Naive B cell (primary cell): ENCODE measurements at places on chromosomes 1 and 21.
A peak's percentile ranks its signal among the peaks of the same experiment; 100 is the strongest.

DNA sequence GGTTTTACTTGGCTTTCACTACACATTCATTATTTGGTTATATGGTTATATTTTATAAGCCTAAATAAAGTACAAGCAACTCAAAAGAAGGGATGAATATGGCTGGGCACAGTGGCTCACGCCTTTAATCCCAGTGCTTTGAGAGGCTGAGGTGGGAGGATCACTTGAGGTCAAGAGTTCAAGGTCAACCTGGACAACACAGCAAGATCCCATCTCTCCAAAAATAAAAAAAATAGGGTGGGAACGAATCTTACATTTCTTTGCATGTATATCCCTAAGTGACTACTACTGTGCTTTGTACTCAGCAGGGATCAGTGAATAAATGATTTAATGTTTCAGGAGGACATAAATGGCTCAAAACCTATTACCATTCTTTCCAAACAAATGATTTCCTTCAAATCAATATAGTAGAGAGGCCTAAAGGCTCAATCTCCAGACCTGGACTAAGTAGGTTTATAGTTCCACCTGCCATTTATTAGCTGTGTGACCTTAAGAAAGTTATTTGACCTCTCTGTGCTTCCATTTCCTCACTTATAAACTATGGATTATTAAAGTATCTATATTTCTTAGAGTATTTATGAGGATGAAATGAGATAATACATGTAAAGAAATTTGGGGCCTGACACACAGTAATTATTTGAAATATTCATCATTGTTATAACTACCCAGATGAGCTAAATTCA is 28.3 kb downstream of the TGFBR3 start:
- DNase-seq, result no peak

DNA sequence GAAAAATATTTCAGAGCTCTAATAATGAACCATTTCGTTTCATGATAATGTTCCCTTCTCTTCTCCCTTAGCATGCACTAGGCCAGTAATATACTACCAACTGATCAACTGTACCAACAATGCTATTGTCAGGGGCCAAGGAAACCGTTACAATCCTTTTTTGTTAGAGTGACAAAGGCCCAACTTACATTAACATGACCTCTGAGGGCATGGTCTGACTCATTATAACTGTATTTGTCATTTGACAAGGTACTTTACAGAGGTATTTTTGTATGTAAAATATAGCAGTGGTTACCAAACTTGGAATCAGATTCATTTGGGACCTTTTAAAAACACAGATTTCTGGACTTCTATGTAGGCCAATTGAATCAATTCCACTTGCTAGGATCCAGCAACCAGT is 102.6 kb upstream of the RRP15 start:
- DNase-seq, result no peak

DNA sequence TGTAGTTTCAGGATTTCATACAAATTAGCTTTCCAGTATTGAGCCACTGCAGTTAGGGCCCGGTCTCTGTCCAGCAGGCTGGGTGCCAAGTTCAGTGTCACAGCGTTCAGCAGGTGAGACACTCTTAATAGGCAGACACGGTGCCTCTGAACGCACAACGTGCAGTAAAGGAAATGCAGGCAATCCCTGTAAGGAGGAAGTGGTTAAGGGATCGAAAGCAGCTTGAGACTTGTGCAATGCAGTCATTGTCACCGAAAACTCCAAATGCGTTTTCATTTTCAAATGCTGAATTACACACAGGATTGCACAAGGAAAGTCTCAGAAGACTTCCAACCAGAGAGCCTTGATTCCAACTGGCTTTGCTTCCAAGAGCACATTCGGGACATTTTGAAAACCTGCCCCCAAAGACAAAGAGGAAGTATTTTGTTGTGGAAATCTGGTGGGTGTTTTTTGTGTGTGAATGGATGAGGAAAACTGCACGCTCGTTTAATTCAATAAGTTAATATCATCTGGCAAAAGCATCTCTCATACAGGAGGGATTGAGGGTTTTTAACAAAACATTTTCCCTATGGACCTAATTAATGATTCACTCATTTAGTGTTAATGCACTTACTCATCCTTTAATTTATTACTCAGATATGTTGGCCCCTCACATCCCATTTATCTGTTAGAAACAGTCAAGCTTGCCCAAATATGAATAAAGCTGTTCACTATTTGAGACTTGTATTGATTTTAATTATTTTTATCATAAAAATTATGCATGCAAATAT is 61.6 kb downstream of the PTGS2 start:
- peak; percentile 25 for DNase-seq

GRCh38 chr21:17438635-17439034 is 74.2 kb upstream of the CXADR start:
- no peak for DNase-seq

- no peak for DNase-seq
Measured at GRCh38 chr1:66365635-66366034, 168.3 kb upstream of the SGIP1 start.

- DNase-seq, result no peak
Measured at GRCh38 chr1:55546553-55546952, 331.4 kb upstream of the USP24 start.

DNA sequence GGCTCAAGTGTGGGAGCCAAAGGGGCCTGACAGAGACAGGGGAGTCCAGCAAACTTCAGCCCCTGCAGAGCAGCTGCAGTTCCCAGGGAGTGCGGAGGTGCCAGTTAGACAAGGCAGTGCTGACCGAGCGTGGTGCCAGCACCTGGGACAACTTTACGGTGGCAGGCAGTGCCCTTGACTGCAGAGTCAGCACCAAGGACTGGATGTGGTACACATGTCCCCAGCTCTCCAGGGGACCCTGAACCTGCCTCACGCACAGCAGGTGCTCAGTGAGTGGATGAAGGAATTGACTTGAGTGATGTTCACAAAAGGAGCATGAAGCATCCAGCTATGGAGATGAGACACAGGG is 296.5 kb downstream of the SIPA1L2 start:
- DNase-seq, result no peak

DNA sequence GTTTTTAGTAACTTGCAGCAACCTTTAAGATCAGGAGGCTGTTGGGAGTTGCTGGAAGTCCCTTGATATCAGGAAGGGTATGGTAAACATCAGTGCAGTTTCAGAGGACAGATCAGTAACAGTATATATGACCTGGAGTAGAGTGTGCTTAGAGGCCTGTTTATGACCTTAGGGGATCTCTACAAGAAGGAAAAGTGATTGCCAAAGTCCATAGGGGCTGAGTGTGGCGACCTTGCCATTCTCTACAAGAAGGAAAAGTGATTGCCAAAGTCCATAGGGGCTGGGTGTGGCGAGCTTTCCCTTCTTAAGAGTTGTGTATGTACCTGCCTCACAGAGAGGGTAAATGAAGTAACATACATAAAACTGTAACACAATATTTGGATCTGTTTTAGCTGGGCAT is 28.5 kb upstream of the AXDND1 start:
- DNase-seq, result no peak

GRCh38 chr1:61227857-61228550 is 145.6 kb downstream of the NFIA start:
- DNase-seq, result no peak

- no peak for DNase-seq
Measured at GRCh38 chr1:97427371-97427770, 493.5 kb downstream of the DPYD start.

GRCh38 chr1:67713057-67713846 is 28.3 kb downstream of the GADD45A start:
- DNase-seq, result no peak

- no peak for DNase-seq
Measured at GRCh38 chr21:17768840-17769446, 50.2 kb downstream of the C21orf91 start.

GRCh38 chr1:166036092-166036491 is 130.7 kb downstream of the FAM78B start:
- DNase-seq, result no peak

GRCh38 chr1:20233866-20234265 is 47.5 kb upstream of the PLA2G2C start:
- DNase-seq, result no peak

GRCh38 chr1:47616906-47617305 is 179.1 kb downstream of the FOXD2 start:
- no peak for DNase-seq

DNA sequence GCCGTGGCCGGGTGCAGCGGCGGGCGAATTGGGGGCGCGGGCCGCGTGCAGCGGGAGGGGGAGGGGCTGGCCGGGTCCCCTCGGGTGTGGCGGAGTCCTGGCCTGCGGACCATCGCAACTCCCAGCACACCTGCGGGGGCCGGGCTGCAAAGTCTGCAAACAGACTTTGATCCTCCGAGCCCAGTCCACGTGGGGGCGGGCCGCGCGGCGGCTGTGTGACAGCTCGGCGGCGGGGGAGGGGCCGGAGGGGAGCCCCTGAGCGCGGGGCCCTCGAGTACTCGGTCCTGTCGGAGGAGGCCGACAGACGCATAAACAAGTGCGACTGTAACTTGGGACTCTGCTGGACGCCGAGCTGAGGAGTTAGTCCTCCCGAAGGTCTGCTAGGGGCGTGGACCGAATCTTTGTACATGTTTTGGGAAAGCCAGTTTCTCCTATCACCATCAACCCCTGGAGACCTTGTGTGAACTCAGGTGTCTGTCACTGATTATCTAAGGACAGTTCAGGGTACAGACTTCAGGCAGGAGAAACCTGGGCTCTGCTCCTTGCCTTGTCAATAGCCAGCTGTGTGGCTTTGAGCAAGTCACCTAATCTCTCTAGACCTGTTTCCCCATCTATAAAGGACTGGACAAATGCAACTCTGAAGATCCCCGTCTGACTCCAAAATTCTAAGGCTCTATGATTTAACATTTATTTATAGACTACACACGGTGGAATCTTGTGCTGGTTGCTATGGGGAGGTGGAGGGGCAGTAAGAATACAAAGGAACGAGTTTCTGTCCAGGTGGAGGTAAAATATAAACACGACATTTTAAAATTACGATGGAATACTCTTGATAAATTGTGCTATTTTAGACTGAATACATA is 710 bp upstream of the SLC30A1 start:
- no peak for DNase-seq

- no peak for DNase-seq
Measured at GRCh38 chr1:242011894-242012660, 13.2 kb upstream of the MAP1LC3C start.

DNA sequence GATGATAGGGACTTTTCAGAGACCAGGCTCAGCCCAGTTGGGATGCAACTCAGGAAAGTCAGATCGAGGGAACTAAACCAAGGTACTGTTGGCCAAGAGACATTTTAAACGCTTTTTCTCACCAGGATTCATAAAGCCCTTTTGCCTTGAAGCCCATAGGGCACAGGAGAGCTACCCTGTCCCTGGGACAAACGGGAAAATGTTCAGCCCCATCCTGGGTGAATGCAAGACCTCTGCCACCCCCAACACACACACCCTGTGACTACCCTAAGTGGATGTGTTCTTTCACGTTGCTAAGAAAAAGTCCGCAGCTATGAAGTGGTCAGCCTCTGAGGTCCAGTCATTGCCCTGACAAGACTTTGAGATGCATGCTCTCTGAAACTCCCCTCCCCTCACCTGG is 58.4 kb downstream of the ITPKB start:
- no peak for DNase-seq

- no peak for DNase-seq
Measured at GRCh38 chr1:184929711-184930202, 44.6 kb downstream of the NIBAN1 start.

DNA sequence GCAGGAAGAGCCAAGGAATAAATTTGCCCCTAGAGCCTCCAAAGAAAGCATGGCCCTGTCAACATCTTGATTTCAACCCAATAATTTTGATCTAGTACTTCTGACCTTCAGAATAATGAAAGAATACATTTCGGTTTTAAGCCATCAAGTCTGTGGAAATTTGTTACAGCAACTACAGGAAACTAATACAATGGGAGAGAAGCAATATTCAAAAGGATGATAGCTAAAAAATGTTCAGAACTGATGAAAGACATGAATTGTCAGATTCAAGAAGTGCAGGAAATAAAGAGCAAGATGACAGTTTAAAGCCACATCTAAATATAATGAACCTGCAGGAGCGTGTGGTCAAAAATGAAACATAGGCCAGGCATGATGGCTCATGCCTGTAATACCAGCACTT is 24.8 kb upstream of the IFFO2 start:
- no peak for DNase-seq
